Activated CD4-positive, CD25-positive, alpha-beta regulatory T cell treated with anti-CD3 and anti-CD28 coated beads, Interleukin-2, amount 50 U/mL, for 16 hours (primary cell): ENCODE measurements at places on chromosomes 7 and 10.

GRCh38 chr7:9691286-9691685 lies 1257.9 kb downstream of the NXPH1 start:
- DNase-seq: no peak

DNA sequence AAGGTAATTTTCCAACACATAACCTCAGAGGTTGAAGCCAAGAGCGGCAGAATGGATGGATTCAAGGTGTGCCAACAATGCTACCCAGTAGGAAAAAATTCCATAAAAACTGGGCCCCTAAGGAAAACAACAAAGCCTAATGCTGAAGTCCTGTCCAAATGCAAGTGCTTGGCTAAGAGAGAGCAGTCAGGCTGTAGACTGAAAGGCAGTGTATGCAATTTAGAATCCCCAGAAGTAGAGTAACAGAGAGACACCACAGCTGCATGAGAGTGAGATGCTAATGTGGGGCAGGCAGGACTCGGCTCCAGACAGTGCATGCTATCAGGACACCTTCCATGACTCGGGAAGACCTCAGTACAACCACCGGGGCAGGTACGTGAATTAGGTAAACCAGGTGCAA lies 124.5 kb downstream of the ZFAND4 start:
- DNase-seq: no peak

DNA sequence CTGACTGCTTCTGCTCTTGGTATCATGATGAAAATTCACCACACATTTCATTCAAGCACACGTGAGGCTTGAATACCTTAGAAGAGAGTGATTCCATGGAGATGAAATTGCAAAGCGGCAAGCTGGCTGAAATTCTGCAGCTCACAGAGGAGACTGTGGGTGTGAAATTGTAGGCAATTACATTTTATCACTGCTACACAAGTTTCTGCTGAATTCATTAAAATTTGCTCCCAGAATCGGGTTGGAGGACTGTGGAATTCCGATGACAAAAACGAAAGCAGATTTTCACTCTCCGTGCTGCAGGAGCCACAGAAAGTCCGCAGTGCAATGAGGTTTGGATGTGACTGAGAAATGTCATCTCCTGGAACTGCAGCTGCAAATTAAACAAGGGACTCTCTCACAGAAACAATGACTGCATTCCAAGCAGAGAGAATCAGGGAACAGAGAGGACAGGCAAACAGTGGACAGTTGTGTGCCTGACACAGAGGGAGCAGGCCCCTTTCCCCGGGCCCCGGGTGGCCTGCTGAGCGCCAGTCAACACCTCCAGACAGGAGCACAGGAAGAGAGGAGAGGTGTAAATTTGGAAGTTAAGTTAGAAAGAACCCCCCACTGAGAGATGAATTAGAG lies 109.1 kb downstream of the C10orf90 start:
- no peak for DNase-seq

GRCh38 chr10:17616403-17617030 lies 657 bp downstream of the HACD1 start:
- no peak for DNase-seq

GRCh38 chr7:21912305-21912704 lies 33.4 kb downstream of the CDCA7L start:
- no peak for DNase-seq

GRCh38 chr10:1359626-1359955 lies 303.4 kb downstream of the WDR37 start:
- no peak for DNase-seq

DNA sequence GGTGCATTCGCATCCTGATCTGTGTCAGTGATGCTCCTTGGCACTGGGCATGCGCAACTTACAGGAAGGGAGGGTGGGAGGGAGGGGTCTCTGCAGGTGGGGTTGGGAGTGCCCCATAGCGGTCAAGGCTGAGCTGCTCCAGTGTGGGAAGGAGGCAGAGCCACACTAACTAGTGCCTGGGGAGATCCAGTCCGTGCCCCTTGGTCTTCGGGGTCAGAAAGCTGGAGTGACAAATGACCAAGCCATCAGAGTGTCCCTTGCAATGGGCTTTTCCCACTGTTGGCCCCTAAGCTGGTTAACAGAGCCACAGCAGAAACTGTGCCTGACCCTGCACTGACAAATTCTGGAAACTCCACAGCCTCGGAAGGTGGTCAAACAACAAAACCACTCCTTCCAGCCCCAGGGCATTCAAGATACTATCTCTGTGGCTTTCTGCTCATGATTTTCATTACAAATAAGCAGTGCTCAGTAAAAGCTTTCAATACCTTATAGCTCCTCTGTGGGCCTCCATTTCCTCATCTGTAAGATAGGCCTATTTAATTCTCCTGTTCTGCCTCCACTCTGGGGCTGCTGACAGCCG lies 138.1 kb upstream of the UNC5B start:
- DNase-seq: no peak

GRCh38 chr10:131311661-131312477 lies at the start of gene TCERG1L:
Gene TCERG1L (minus strand): TSS chr10:131311721. CDS start chr10:131311635, 86 bp downstream.
- no peak for DNase-seq
